ENCODE measurements at places on chromosomes 13 and 19.

- no peak for DNase-seq
Observed at GRCh38 chr19:11807099-11807380, 7.0 kb upstream of the ZNF440 start.

GRCh38 chr13:97185291-97185690 lies 36.8 kb upstream of the MBNL2 start:
- no peak for DNase-seq

GRCh38 chr19:15177269-15178116 lies 23.3 kb downstream of the NOTCH3 start:
- DNase-seq = peak; percentile 76

- DNase-seq = no peak
Observed at GRCh38 chr19:32188921-32189320, 156.5 kb upstream of the ZNF507 start.

DNA sequence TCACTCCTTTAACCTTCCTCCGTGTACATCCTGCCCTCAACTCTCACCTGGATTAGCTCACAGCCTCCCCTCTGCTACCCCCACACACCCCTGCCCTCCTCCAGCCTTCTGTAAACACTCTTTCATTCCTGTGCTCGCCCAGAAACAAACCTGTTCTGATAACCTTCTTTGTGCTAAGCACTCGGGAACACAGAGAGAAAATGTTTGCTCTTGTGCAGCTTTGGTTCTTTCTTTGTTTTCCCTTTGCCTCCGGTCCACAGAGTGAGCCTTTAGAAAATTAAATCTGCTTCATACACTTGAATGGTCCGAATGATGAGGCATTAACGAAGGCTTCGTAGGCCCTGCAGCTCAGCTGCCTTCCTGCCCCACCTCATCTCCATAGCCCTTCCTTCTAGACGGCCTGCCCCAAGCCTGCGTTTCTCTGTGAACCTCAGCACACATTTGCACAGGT lies 6.6 kb upstream of the ZDHHC20 start:
- DNase-seq = no peak

DNA sequence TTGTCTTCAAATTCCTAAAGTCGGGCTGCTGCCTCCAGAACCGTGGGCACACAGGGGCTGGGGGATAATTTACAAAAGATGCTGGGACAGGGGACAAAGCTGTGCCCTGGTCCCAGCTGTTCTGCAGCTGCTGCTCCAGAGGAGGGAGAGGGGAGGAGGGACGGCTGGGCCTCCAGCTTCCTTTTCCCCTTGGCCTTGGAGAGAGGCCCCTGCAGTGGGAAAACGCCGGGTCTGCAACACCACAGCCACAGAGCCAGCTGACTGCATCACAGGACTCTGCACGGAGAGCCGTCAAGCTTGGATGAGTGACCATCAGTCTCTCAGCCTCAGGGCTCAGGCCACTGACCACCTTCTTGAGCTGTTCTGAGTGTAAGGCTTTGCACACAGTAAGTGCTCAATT lies 6.1 kb downstream of the DOCK6 start:
- no peak for DNase-seq

DNA sequence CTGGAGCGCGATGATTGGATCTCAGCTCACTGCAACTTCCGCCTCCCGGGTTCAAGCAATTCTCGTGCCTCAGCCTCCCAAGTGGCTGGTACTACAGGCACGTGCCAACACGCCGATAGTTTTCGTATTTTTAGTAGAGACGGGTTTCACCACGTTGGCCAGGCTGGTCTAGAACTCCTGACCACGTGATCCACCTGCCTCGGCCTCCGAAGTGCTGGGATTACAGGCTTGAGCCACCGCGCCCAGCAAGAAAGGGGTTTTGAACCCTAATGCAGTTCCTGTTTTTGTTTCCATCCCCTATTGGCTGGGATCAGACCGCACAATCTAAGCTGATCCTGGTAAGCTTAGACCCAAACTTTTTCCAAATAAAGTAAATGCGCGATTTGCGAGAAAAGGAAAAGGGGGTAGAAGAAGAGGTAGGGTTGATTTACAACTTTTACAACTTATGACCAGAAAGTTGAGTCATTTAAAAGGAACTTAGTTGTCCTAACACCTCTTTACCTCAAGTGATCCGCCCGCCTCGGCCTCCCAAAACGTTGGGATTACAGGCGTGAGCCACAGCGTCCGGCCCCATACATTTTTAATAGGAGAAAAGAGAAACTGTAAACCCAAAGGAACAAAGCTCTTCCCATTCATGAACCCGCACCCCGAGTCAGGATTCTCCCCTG lies 764 bp downstream of the ZNF626 start:
- no peak for DNase-seq

Measured in activated T-cell treated with anti-CD3 and anti-CD28 coated beads for 4 hours (primary cell).